ENCODE measurements at places on chromosomes 4 and X. TPM values are rescaled to one million over a fixed set of nuclear protein-coding genes. Genes with fewer than 3 reads are reported as not detected.

DNA sequence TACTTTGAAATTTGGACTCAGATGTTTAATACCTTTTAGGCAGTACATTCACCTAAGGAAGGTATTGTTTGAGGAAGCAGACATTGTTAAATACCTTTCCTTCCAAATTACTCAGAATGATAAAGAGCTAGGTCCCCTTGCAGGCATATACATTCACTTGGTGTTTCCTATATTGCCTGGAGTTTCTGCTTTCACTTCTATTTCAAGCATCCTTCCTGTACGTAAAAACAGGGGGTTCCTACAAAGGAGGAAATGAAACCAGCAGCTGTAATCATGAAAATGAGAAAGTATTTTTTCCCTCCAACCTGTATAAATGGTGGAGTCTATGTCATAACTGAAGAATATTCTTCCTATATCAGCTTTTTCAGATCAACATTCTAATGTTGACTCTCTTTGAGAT, 90.4 kb upstream of the RASGEF1B start:
- no peak for DNase-seq

GRCh38 chrX:72025236-72025770, 106.4 kb downstream of the RTL5 start:
- no peak for DNase-seq

GRCh38 chrX:153421856-153422255, 10.6 kb downstream of the ZFP92 start:
- no peak for DNase-seq

- no peak for DNase-seq
These were observed 22.1 kb upstream of the ADH7 start for GRCh38 chr4:99457270-99457669.

DNA sequence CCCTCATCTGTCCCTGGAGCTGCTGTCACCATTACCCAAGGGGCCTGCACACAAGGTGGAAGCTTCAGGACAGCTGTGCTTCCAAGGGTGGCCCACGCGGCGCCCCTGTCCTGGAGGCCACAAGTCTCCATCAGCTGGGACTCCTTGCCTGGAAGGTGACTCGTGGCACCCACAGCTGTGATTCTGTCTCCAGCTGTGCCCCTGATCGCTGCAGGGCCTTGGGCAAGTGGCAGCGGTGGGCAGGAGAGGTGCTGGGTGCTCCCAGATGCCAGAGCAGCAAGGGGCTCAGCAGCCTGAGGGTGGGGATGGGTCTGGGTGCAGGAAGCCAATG, 9.0 kb upstream of the DUSP9 start:
- no peak for DNase-seq

DNA sequence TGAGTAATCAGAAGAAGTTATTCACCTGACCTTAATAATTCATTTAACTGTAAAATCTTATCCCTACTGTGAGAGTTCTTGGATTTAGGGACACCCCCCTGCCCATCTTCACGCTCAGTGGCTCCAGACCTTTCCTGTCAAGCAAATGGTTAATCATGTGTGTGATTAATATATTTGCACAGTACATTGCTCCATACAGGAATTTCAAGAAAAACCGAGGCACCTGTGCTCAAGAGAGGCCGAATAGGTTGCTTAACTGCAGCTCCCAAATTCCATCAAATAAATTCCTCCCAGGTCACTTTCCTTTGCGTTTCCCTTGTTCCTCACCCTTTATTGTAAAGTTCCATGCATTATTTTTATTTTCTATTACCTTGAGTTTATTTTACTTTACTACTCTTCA, 119.5 kb downstream of the STOX2 start:
- no peak for DNase-seq

DNA sequence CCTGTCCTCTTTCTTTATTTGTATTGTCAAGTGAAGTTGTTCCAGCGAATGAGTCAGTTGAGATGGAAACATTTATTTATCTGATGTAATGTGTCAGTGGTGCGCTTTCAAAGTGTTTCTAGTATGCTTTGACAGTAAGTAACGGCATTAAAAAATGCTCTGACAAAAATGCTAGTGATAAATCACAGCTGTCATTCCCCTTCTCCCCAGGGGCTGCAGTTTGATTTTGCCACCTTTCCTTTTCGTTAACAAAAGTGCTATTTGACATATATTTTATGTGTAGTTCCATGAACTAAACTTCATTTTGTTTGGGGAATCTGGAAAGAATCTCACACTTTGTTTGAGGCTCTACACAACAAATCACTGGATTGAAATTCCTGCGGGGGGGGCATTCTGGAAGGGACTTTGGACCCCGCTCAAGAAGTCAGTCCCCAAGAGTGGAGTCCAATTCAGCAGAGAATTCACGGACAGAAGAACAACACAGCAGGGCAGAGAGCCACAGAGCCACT, 7.6 kb upstream of the TBC1D19 start:
- DNase-seq, result peak; percentile 1

- DNase-seq, result peak; percentile 77
These were observed 84.7 kb upstream of the ANKRD50 start for GRCh38 chr4:124797223-124797622.

GRCh38 chrX:31609130-31609529, 537.3 kb upstream of the FTHL17 start:
- no peak for DNase-seq

DNA sequence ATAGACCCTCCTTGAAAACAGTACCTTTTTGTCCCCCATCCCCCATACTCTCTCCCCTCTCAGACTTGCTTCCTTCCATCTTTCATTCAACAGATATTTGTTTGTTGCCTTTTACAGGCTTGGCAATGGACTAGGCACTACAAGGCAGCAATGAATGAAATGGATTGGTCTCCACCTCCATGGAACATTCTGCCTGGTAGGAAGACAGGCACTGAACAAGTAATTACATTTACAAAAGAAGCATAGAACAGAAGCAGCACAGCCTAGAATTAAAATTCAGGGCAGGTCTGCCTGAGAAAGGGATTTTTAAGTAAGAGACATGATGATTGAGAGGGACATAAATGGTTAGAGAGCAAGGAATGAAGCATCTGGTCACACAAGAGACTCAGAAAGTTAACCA, 346.1 kb downstream of the GRXCR1 start:
- peak; percentile 49 for DNase-seq

DNA sequence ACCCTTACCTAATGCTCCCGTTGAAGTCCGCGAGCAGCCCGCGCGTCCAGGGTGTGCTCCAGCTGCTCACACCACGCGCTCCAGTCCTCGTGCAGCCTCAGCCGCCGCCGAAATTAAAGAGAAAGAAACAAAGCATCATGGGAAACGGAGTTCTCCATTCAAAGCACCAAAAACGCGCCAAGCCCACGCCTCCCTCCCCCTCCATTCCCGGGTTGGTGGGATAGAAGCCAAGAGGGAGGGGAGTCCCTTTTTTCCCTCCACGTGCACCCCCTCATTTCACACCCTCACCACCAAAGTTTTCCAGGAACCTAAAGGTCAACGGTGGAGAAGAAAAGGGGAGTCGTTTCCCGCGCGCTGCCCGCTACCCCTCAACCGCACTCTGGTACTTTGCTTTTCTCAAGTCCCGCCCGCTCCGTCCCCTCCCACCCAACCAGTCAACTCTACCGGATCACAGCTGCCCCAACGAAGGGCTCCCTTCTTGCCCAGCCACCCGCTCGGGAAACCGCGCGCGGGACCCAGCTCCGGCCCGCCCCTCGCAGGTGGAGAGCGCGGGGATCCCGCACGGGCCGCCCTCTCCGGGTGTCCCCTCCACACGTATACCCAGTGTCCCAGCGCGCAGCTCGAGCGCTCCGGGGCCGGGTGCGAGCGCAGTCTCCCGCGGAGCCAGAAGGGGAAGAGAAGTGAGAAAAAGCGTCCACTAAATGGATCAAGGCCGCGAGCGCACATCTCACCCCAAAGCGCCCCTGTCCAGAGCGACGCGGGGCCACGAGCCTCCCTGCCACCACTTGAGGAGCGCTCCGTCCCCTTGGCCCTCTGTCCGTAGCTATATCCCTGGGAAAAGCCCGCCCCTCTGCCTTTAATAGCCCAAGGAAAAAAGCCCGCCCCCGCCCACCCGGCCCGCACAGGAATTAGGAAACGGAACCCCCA, 65.1 kb upstream of the CCDC160 start:
- peak; percentile 79 for DNase-seq

GRCh38 chr4:11730545-11730944, 301.9 kb upstream of the HS3ST1 start:
- no peak for DNase-seq

GRCh38 chrX:16822723-16823122, 36.5 kb downstream of the TXLNG start:
- no peak for DNase-seq

DNA sequence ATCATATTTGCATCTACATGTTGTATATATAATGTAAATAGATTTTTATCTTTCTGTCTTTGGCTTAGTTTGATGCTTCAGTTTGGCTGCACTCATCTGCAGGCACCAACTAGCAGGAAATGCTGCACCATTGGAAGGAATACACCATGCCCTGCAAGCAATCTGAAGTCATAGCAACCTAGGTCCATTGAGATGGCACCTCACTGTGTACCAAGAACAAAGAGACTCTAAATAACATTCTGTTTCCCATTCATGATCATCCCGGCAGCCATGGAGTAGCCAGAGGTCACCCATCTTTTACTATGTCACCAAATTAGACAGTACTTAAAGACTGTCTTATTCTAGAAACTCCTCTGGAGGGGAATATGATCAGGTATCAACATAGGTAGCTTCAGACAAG, 40.8 kb upstream of the HS6ST2 start:
- DNase-seq, result peak; percentile 10

DNA sequence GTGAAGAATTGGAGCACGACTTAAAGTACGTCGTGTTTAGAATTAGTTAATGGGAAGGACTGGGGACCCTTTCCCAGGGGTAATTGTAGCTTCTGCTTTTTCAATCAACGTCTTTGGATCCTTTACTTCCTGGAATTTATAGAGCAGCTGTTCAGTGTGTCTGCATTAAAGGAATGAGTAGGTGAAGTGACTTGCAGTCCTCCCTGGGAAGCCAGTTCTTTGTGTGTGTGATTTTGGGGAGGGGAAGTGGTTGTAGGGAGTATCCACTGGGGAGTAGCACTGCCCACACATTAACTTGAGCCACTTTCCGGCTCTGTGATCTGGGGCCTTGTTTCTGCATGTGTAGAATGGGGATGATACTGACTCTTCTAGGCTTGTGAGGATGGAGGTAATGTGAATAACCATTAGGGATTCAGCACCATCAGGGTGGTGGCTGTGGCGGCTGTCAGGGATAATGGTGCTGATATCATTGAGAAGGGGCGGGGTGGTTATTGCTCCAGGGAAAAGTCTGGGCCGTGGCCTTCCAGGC, 54.7 kb downstream of the TMEM131L start:
- peak; percentile 78 for DNase-seq

- DNase-seq, result peak; percentile 4
These were observed 4.0 kb upstream of the CBLL2 start for GRCh38 chrX:22268706-22269105.

GRCh38 chrX:106397788-106398538, 213.8 kb upstream of the RADX start:
- DNase-seq, result peak; percentile 26

DNA sequence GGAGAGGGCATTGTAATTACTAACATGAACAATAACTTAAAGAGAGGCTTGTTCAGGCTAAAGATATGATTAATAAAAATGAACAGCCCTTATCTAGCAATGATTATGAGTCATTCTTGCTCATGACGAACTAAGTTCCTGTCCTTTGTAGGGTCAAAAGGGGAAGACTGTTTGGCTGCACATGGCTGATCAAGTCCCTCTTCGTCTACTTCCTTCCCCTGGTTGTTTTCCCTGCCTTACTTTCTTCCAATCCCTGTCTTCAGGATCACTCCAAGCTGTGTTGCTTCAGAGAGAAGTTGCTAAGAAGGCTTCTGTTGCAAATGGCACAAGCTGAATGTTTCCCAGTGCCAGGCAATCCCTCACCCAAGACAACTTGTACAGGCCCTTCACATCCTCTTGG, 115.0 kb upstream of the HS3ST1 start:
- peak; percentile 16 for DNase-seq

DNA sequence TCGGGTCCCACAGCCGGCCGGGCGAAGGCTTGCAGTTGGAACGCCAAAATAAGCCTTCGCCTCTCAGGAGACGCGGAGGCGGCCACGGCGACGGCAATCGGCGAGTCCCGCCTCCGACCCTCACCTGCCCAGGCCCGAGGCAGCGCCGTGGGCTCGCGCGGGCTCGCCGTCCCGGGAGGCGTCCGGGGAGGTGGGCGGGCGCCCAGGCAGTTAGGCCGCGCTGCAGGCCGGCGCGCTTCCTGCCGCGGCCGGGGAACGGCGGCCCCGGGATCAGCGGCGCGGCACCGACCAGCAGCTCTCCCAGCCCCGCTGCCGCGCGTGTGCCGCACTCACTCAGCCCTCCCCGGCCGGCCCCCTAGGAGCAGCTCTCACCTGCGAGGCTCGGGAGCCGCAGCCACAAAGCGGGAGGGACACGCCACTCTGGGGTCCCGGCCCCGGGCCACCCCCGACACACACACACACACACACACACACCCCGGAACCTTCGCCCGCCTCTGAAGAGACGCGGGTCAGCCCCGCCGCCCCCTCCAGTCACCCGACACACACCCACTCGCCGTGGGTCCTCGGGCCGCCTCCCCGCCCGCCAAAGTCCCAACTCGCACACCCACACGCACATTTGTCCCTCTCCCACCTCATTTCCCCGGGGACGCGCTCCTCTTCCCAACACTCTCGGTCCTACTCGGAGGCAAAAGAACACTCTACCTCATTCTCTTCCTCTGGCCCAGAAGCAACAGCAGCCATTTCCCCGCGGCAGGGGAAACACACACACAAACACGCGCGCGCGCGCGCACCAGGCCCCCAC, at the start of gene CNOT6L:
CNOT6L (minus strand) TSS at position 767 of the 802 bp plus-strand sequence; CDS start at position 707, 60 bp downstream.
- DNase-seq, result peak; percentile 85

- no peak for DNase-seq
These were observed 6.0 kb downstream of the HTRA3 start for GRCh38 chr4:8275548-8275910.

- DNase-seq, result peak; percentile 29
These were observed 41.5 kb upstream of the CYP4V2 start for GRCh38 chr4:186149872-186150271.

- peak; percentile 38 for DNase-seq
These were observed 38.8 kb downstream of the GAB1 start for GRCh38 chr4:143375326-143376073.

Gene VSIG4
- 10.5 TPM for polyA plus RNA-seq

Gene PPBP
- 0.54 TPM for polyA plus RNA-seq

Gene ALG13
- 16.8 TPM for polyA plus RNA-seq

Gene AFM
- not detected for polyA plus RNA-seq

Gene REPS2
- 7.7 TPM for polyA plus RNA-seq

Gene ZNF41
- 5.0 TPM for polyA plus RNA-seq

Gene PRSS12
- 0.19 TPM for polyA plus RNA-seq

Gene GAGE12J
- not detected for polyA plus RNA-seq

Gene CACNA1F
- polyA plus RNA-seq, result 1.4 TPM

Gene CNGA2
- polyA plus RNA-seq, result 2.3 TPM

Gene EMD
- 111 TPM for polyA plus RNA-seq

Gene SUPT20HL2
- not detected for polyA plus RNA-seq

Gene CT45A6
- polyA plus RNA-seq, result not detected

Gene VCX3A
- not detected for polyA plus RNA-seq

Measured in brain (organoid and tissue), 16 donors.